ENCODE measurements at places on chromosomes 13 and 19. TPM values are rescaled to one million over a fixed set of nuclear protein-coding genes. Genes with fewer than 3 reads are reported as not detected.

The FCER2 gene
- 7.0 TPM for total RNA-seq

The FARP1 gene
- total RNA-seq, result 0.76 TPM

The CLEC17A gene
- 2.4 TPM for total RNA-seq

The ATP8B3 gene
- 6.0 TPM for total RNA-seq

The DMWD gene
- total RNA-seq, result 49.1 TPM

The CYP2F1 gene
- total RNA-seq, result 0.25 TPM

The LRRC4B gene
- total RNA-seq, result not detected

- peaks cover 57% of the 10 kb centered on the region for H3K27me3 ChIP-seq
- H3K27ac ChIP-seq, result no peak overlapping the region
- peaks cover 11% of the 10 kb centered on the region for H3K36me3 ChIP-seq
- H3K4me3 ChIP-seq, result no peak overlapping the region
Measured at GRCh38 chr19:50562996-50563395, 5.2 kb downstream of the LRRC4B start.

- H3K36me3 ChIP-seq, result no peaks in the 10 kb centered on the region
- H3K27ac ChIP-seq, result no peak overlapping the region
- no peak for DNase-seq
- H3K4me3 ChIP-seq, result no peak overlapping the region
- H3K27me3 ChIP-seq, result no peaks in the 10 kb centered on the region
Measured at GRCh38 chr13:75798353-75799255, 162.5 kb downstream of the LMO7 start.

- peaks cover 31% of the 10 kb centered on the region for H3K27me3 ChIP-seq
- no peak for DNase-seq
Measured at GRCh38 chr13:44107357-44108121, 227.8 kb downstream of the LACC1 start.

DNA sequence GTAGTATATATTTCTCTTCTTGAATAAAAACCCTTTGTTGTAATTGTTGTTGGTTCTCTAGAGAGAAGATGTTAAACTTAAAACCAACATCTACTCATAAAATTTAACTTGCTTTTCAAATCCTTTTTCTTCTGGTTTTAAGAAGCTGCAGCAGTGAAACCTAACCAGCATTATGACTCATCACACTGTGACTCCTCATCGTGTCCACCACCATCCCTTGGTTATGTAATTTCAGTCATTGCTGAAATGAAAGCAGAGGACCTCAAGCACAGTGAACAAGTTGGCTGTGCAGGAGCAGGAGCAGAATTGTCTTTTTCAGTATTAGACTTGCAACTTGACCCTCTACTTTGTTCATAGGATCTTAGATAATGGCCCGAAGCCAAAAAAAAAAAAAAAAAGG lies 64.9 kb upstream of the HTR2A start:
- no peaks in the 10 kb centered on the region for H3K36me3 ChIP-seq
- DNase-seq, result no peak
- no peaks in the 10 kb centered on the region for H3K4me1 ChIP-seq
- no peak overlapping the region for H3K4me3 ChIP-seq
- H3K27ac ChIP-seq, result no peak overlapping the region

DNA sequence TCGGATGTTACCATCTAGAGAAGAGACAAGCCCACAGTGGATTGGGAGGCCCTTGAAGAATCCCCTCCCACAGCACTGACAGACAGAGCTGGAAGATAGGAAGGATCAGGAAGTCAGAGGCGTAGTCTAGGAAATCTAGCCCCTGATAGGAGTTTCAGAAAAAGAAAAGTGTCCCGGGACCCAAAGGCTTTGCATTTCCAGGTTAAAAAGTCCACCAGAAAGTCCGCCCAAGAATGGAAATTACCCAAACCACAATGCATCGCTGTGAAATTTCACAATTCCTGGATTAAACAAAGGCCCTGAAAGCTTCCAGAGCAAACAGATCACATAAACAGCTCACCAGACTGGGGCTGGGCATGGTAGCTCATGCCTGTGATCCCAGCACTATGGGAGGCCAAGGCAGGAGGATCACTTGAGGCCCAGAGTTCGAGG lies 146.9 kb downstream of the KDM4B start:
- H3K4me1 ChIP-seq, result peaks cover 2% of the 10 kb centered on the region
- no peaks in the 10 kb centered on the region for H3K27me3 ChIP-seq

- no peak overlapping the region for H3K4me3 ChIP-seq
- H3K27ac ChIP-seq, result peak overlapping the region; percentile 24
- H3K4me1 ChIP-seq, result peaks cover 10% of the 10 kb centered on the region
- no peak for DNase-seq
- H3K27me3 ChIP-seq, result no peaks in the 10 kb centered on the region
Measured at GRCh38 chr13:45238945-45239795, 38.3 kb upstream of the KCTD4 start.

GRCh38 chr19:34126966-34127365 lies 45.3 kb upstream of the LSM14A start:
- H3K4me3 ChIP-seq, result no peak overlapping the region
- no peak overlapping the region for H3K27ac ChIP-seq
- no peaks in the 10 kb centered on the region for H3K36me3 ChIP-seq

- H3K27ac ChIP-seq, result no peak overlapping the region
- H3K36me3 ChIP-seq, result no peaks in the 10 kb centered on the region
- peaks cover 2% of the 10 kb centered on the region for H3K4me1 ChIP-seq
- H3K27me3 ChIP-seq, result peaks cover 31% of the 10 kb centered on the region
Measured at GRCh38 chr19:55553217-55554182, 8.2 kb upstream of the SBK3 start.

DNA sequence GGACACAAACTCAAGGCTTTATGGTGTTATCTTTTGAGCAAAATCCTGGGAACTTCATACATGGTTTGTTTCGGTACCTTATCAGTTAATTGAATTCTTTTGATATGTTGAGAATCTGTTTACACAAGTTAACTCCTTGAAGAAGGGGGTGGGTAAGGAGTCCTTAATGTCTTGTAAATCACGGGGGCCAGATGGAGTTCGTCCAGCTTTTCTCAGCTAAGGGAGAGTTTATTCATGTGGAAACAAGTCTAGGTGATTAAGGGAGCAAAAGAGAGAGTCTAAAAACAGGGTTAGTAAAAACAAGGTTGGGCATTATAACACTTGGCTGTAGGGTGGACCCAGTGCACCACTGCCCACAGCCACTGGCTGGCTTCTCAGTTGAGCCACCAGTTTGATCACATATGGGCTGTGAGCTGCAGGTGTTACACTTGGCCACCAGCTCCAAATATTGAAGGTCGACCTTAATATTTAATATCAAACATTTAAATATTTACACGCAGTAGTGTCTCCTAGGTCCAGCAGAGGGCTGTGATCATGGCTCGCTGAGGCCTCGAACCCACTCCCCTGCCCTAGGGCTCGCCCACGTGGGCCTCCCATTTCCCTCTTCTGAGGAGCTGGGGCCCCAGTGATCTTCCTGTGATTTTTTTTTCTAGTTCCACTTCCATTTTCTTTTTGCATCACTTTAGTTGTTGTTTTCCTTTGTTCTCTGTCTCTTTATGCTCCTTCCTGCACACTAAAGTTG lies 21.0 kb upstream of the ZNF43 start:
- DNase-seq, result no peak
- H3K4me1 ChIP-seq, result peaks cover 5% of the 10 kb centered on the region
- no peak overlapping the region for H3K4me3 ChIP-seq
- no peaks in the 10 kb centered on the region for H3K36me3 ChIP-seq
- no peaks in the 10 kb centered on the region for H3K27me3 ChIP-seq

GRCh38 chr19:28481674-28482073 lies 731.3 kb downstream of the UQCRFS1 start:
- no peak overlapping the region for H3K27ac ChIP-seq
- H3K27me3 ChIP-seq, result no peaks in the 10 kb centered on the region
- no peaks in the 10 kb centered on the region for H3K36me3 ChIP-seq
- H3K4me3 ChIP-seq, result no peak overlapping the region
- no peak for DNase-seq

DNA sequence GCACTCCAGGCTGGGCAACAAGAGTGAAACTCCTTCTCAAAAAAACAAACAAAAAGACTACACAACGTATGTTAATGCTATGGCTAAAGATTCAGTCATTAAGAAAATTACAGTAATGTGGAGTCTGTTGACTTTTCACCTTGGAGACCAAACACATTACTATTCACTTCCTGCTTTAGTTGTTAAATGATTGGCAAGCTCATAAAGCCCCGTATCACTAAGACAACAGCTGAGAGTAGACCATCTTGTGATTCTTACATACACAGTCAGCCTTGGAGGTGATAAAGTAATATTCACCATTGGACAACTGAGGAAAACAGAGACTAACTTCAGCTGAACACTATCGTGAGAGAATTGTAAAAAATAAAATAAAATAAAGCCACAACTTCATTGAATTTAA lies 86.5 kb downstream of the KCTD12 start:
- peaks cover 44% of the 10 kb centered on the region for H3K27me3 ChIP-seq
- no peaks in the 10 kb centered on the region for H3K36me3 ChIP-seq
- DNase-seq, result no peak
- H3K4me3 ChIP-seq, result no peak overlapping the region
- H3K4me1 ChIP-seq, result no peaks in the 10 kb centered on the region
